ENCODE measurements at places on chromosomes 3 and 15.

DNA sequence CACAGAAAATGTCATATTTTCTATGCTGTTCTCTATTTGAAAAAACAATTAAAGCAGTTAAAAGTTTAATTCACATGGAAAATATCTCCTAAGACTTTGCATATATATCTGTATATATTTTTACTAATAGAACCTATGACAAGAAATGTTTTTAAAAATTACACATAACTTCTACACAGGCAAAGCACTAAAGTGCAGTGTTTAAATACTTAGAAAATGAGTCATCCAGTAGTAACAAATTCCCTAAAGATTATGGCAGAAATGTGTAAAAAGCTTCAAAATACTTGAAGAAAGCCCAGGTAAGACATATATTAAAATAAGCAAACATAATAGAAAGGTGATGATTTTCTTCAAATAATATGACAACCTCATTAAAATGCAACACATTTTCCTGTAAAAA is 236.6 kb downstream of the TBC1D5 start:
- DNase-seq, result no peak

DNA sequence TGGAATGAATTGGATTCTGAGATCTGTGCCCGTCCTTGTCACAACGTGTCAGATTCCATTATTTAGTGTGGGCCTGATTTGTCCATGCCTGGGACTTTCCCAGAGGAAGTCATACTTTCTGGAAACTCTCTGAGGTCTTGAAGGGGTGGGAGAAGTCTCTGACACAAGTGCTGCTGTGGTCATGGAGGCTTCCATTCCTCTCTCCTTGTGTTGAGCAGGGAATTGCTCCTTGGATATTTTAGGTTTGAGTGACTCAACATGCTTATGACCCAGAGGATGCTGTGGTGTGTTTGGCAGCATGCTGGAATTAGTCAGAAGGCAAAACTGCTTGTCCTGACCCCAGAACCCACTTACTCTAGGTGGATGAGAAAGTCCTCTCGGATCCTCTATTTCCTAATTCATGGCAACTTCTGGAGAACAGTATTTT is 132.1 kb downstream of the LPP start:
- peak; percentile 90 for DNase-seq

DNA sequence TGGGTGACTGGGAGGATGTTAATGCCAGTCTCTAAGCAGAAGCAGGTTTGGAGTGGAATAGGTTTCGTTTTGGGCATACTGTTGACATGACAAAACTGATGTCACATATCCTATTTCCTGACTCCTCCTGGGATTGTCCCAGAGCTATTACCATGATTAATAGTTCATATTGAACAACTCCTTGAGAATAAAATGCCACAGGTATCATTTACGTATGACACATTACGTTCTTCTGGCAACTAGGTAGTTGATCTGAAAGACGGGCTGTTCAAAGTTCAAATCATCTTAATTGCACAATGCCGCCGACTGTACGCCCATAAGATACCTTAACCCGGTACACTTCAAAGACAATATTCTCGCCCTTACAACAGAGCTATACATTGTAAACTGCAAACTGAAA is 1.4 kb upstream of the RAB5A start:
- peak; percentile 12 for DNase-seq

DNA sequence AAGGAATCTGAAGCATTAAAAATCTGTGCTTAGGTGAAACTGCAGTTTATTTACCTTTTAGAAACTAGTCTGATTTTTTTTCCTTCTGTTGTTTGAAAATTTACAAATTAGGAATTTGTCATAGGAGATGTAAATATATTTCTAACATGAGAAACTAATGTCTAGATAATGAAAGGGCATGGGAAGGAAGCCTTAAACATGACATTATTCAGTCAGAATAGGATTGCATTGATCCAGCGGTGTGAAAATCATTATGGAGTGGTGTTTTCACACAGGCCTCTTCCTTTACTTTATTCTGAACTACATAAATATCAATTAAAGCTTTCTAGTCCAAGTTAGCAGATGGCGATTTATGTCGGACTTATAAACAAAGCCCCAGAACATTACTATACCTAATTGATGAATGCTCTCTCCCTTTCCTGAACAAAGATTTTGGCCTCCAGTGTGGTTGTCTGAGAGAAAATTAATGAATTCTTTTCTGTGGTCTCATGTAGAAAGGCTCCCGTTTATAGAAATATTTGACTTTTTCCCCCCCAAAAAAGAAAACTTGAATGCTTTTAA is 37.9 kb downstream of the FNDC3B start:
- DNase-seq, result no peak

GRCh38 chr3:66473692-66474091 is 27.1 kb downstream of the LRIG1 start:
- DNase-seq, result no peak

DNA sequence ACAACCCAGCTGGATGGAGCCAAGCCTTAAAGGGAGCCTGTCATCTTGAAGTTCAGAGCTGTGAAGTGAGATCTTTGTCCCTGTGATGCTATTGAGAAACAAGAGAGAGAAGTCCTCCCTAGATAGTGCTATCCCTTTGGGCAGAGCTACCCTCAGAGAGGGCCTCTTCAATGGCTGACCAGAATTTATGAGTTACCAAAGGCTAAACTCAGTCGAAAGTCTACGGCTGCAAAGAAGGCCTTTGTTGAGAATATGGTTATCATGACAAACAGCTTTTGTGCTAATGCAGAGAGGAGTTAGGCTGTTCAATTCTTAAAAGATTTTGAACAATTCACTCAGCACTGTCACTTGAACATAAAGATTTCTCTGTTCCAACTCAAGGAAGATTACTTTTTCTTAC is 65.9 kb upstream of the C3orf80 start:
- no peak for DNase-seq

DNA sequence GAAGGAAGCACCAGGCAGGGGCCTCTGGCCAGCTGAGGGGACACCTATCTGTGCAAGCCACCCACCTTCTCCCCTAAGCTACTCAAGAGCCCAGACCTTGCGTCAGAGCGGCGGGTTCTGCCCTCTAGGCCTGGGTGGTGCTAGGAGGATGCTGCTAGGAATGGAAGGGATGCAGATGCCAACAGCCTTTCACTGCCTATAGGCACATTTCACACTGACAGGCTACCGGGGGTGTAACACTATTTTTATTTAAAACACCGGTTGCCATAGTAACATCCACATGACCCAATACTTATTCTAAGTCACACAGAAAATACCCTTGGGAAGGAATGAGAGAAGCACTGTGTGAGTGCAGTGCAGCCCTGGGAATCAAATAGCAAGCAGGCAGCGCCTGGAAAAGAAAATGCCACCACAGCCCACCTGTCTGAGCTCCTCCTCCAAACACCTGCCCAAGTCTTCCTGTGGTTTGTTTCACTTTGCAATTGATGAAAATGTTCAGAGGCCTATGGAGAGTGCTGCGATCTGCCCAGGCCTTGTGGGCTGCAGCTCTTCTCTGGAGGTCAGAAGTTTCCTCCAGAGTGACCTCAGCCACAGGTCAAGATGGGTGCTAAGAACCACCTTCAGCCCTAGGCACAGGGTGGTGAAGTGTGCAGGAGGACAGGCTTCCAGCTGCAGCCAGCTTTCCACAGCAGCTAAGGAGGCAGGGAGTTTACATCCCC is 113.5 kb upstream of the TOPAZ1 start:
- DNase-seq, result no peak

- no peak for DNase-seq
Measured at GRCh38 chr3:182726258-182727142, 66.8 kb upstream of the ATP11B start.

- no peak for DNase-seq
Measured at GRCh38 chr15:39788800-39789565, 6.3 kb upstream of the FSIP1 start.

- DNase-seq, result no peak
Measured at GRCh38 chr15:86505951-86506350, 426.3 kb downstream of the AGBL1 start.

GRCh38 chr15:43544266-43544665 is 26.9 kb downstream of the MAP1A start:
- DNase-seq, result no peak

DNA sequence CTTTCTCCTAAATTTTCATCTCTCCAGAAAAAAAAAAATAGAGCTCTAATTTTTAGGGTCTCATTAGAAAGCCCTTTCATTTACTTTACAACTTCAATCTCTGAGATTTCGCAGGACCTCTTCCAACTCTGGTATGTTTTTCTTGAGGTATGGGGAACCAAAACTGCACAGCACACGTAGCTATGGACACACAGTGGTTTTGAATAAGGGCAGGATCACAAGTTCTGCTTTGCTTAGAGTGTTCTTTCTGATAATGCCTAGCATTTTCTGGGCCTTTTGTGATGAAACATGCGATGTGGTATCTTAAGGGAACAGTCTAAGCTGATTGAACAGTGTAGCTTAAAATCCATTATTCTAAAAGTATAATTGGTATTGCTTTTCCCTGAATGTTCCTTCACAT is 25.3 kb downstream of the ZNF592 start:
- DNase-seq, result peak; percentile 72

DNA sequence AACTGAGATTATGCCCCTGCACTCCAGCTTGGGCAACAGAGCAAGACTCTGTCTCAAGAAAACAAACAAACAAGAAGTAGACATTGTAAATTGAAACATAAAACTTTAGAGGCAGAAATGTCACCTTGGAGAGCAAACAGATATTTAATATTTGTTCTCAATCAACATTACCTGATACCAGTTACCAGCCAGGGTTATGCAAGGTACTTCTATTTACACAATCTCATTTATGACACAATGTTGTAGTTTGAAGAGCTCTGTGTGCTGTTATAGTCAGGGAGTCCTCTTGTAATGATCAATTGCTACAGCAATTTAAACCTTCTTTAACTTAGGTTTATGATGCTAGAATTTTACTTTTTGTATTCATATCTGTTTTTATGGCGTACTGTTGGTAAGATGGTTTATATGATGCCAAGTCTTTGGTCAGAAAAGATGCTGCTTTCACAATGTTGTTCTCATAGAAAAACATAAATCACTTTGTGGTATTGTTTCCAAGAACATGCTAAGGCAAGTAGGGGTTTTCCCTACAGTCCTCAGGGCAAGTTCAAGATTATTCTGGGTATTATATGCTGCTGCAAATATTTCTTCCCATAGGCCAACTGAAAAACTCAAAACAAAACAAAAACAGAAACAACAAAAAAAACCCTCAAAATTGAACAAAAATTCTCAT is 173.5 kb downstream of the TNIK start:
- DNase-seq, result peak; percentile 17

DNA sequence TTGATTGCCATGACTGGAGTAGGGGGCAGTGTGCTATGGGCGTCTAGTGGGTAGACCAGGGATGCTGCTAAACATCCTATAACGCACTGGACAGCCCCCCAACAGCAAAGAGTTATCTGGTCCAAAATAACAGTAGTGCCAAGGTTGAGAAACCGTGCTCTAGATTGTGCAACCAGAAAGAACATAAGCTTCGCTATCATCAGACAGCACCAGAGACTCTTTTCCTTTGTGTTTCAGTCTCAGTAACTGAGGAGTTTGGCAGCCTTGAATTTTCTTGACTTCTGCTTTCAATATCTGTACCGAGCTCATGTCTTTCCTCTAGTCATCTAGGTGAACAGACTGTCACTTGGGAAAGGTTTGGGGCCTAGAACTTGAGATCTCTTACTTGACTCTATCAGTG is 8.8 kb downstream of the ARID3B start:
- DNase-seq, result peak; percentile 82

DNA sequence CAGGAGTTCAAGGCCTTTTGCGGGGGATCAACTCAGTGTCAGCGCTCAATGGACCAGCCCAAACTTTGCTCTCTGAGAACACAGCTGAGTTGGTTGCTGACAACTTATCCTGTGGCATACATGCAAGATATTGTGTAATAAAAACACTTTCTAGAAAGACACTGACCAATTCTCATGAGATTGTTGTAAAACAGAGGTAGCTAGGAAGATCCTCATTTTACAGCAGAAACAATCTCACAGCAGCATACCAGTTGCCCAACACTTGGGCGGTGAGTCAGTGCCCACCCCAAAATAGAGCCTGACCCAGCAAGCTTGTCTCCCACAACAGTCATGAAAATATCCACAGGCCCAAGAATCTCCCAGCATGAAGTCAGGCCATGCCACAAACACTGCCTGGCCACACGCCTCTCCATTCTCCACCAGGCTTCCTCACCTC is 18.2 kb downstream of the KLHL6 start:
- DNase-seq, result peak; percentile 97

GRCh38 chr3:72105306-72105705 is 320.4 kb upstream of the PROK2 start:
- no peak for DNase-seq

- no peak for DNase-seq
Measured at GRCh38 chr15:88788036-88788435, 15.2 kb upstream of the ACAN start.

GRCh38 chr15:28960979-28961378 is 75.2 kb downstream of the APBA2 start:
- no peak for DNase-seq

- no peak for DNase-seq
Measured at GRCh38 chr3:148330542-148330941, 367.2 kb upstream of the AGTR1 start.

GRCh38 chr15:73335026-73335425 is 33.7 kb downstream of the HCN4 start:
- no peak for DNase-seq

DNA sequence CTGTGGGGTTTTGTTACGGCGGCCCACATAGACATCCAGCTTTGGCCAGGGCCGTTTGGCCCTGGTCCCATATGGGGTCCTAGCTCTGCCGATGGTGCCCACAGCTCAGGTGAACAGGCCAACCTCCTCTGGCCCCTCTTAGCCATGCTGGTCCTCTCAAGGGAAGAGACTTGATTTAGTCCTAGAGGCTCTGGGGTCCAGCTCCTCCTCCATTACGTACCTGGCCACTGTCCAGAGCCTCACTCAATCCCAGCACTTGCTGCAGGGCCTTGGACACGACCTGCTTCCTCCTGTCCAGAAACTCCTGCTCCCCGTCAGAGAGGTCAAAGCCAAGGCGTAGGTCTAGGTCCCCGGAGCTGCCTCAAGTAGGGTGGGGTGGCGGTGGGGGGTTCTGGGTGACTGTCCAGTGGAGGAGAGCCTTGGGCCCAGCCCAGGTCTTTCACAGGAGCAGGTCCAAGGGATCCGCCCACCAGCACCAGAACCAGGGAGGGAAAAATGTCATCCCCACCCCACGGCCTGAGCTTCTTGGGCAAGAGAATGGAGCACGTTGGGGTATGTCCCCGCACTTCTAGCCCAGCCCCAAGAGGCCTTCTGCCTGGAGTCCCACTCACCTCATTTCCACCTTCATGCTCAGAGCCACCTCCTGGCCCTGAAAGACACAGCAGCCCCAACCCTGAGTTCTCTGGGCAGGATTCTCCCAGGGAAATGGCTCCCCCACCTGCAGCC is 6.8 kb downstream of the PLA2G4F start:
- no peak for DNase-seq

- DNase-seq, result no peak
Measured at GRCh38 chr15:92159906-92160841, 233.5 kb upstream of the ST8SIA2 start.

- DNase-seq, result no peak
Measured at GRCh38 chr3:173703771-173704170, 306.2 kb downstream of the NLGN1 start.

- no peak for DNase-seq
Measured at GRCh38 chr3:112646623-112647022, 5.7 kb upstream of the CCDC80 start.

GRCh38 chr3:47421741-47422649 is 41.2 kb downstream of the PTPN23 start:
- DNase-seq, result peak; percentile 33

GRCh38 chr3:169259661-169260060 is 403.9 kb downstream of the MECOM start:
- DNase-seq, result no peak

GRCh38 chr3:41794748-41795589 is 166.9 kb downstream of the ULK4 start:
- DNase-seq, result no peak
